ENCODE measurements at places on chromosomes 1 and 21. TPM values are rescaled to one million over a fixed set of nuclear protein-coding genes. Genes with fewer than 3 reads are reported as not detected.

SH3D21 gene
- total RNA-seq = 75.9 TPM

DNA sequence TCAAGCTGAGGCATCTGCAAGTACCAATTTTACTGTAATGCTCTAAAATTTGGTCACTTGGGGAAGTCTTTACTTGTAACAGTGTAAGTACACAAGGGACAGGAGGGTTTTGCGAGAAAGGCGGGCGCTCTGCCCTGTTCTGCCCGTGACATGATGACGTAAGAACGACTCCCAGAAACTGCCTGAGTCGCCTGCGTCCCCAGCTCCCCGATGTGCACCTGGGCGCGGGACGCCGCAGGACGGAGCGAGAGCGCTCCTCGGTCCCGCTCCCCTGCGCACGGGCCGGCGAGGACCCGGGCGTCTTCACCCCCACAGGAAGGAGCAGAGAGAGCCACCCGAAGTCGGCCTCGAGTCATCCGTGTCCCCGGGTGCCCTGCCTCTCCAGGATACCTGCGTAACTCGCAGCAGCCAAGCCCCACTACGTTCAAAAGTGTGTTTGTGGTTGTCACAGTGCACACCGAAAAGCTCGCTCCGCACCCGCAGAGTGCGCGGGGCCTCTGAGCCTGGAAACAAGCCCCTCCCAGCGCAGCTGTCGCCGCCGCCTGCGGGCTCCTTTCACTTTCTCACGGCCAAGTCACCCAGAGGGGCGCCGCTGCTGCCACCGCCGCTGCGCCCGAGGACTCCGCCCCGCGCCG, 3.3 kb upstream of the ZBTB18 start:
- DNase-seq = no peak
- H3K27me3 ChIP-seq = no peaks in the 10 kb centered on the region
- H3K36me3 ChIP-seq = no peaks in the 10 kb centered on the region
- peak overlapping the region; percentile 90 for H3K4me3 ChIP-seq

DNA sequence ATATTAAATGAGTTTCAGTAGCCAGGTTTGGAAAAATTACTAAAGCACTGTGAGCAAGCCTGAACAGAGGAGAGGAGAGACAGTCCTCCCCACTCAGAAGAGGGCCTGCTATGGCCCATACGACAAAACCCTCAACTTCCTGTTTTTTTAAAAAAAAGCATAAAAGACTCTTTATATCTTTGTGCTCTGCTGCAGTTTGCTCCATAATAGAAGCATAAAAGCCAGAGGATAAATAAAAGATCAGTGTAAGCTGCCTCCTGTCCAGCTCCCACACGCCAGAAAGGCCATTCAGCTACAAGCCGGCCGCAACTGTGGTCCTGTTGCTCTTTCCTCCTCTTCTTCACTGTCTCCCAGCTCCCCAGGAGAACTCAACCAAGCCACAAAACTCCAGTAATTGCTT, 37.8 kb downstream of the NID1 start:
- no peak overlapping the region for H3K27ac ChIP-seq
- no peak overlapping the region for H3K4me3 ChIP-seq
- no peaks in the 10 kb centered on the region for H3K36me3 ChIP-seq
- no peak for DNase-seq

CCDC27 gene
- not detected for total RNA-seq

DNA sequence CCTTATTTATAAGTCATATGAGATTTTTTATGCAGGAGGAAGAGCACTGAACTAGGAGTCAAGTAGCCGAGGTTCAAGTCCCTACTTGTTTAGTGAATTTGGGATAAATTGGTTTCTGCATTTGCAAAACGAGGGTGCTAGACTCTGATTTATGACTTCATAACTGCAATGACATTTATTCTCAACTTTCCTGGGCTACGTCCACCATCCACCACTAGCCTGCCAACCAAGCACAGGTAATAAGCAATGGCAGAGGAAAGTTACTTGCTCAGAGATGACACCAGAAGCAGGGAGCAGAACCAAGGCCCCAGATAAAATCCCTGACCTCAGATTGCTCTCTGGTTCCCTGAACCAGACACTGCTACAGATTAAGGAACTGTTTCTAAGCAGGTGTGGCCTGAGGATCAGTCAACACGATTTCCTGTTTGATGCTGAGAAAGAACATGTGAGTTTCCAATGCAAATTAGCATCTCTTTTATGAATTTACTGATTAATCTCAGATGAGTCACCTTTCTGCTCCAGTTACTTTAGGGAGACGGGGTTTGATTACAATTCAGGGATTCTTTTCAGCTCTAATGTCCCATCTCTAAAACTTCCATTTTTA, 52.7 kb downstream of the PLPP3 start:
- H3K4me3 ChIP-seq = no peak overlapping the region
- H3K4me1 ChIP-seq = peaks cover 40% of the 10 kb centered on the region
- H3K27ac ChIP-seq = peak overlapping the region; percentile 71
- peak; percentile 62 for DNase-seq

DNA sequence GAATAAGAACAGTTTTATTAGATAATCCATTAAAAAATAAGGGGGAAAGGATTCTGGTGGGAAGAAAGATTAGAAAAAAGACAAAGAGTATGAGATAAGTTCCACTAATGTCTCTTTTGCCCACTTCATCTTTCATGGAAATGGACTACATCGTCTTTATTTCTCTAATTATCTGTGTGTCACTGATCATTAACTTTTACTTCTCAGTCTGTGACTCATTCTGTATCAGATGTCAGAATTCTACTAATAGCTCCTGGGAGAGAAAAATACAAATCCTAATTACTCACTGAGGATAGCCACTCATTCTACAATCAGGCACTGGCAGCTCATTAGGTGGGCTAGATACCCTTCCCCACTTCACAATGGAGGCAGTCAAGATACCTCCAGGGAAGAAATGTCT, 41.7 kb downstream of the ILDR2 start:
- H3K27me3 ChIP-seq = no peaks in the 10 kb centered on the region
- H3K36me3 ChIP-seq = no peaks in the 10 kb centered on the region
- no peak for DNase-seq
- no peak overlapping the region for H3K27ac ChIP-seq
- H3K4me3 ChIP-seq = no peak overlapping the region

NBPF10 gene
- total RNA-seq = 2.1 TPM

- no peaks in the 10 kb centered on the region for H3K4me1 ChIP-seq
- H3K27me3 ChIP-seq = no peaks in the 10 kb centered on the region
- no peaks in the 10 kb centered on the region for H3K36me3 ChIP-seq
Observed at GRCh38 chr1:229225331-229225782, 45.6 kb upstream of the RAB4A start.
